ENCODE measurements at places on chromosomes 3 and 15.

- no peak for DNase-seq
Observed at GRCh38 chr3:174651951-174652350, 207.2 kb upstream of the NAALADL2 start.

DNA sequence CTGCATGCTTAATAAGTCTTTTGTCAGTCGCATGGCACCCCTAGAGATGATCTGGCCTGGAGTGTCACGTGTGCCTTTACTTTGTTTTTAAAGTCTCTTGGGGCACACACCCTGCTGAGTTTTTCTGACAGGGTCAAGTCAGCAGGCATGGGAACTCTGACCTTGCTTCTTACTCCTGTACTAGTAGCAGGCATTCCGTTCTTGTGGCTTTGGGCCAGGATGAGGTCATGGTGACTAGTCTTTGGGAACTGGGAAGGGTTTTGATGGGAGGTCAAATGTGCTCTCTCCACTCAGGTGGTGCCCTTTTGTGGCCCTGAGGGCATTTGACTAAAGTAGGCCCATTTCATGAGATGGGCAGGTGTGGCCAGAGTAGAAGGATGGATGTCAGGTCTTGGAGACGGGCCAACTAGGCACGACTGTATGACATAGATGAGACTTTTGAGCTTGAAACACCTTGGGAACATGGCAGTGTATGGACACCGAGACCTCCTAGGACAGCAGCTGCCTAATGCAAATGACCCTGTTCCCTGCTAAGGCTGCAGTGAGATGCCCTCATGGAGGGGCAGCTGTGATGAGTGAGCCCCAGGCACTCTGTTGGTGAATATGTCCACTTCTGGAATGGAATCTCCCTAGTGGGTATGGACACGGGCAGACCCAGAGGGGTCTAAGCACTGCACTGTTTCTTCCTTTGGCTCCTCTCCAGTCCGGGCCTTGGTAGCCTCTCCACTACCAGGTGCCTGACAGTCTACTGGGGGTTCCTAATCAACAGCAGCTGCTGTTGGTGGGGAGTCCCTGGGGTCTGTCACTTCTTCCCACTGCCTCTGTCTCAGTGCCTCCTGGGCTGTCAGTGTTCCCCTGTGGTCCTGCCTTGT lies 16.4 kb downstream of the SRPRB start:
- peak; percentile 16 for DNase-seq

GRCh38 chr3:58462829-58463180 lies 29.1 kb upstream of the KCTD6 start:
- peak; percentile 20 for DNase-seq

- DNase-seq = no peak
Observed at GRCh38 chr3:149833241-149833640, 20.2 kb downstream of the RNF13 start.

- DNase-seq = no peak
Observed at GRCh38 chr15:40438712-40439111, 2.0 kb upstream of the BAHD1 start.

- DNase-seq = no peak
Observed at GRCh38 chr3:12963231-12963896, 109.9 kb downstream of the IQSEC1 start.

GRCh38 chr15:85044251-85044853 lies 62.7 kb downstream of the PDE8A start:
- peak; percentile 58 for DNase-seq

- DNase-seq = no peak
Observed at GRCh38 chr3:89145995-89146394, 38.6 kb downstream of the EPHA3 start.

GRCh38 chr15:65365229-65365628 lies 12.6 kb downstream of the IGDCC3 start:
- no peak for DNase-seq

DNA sequence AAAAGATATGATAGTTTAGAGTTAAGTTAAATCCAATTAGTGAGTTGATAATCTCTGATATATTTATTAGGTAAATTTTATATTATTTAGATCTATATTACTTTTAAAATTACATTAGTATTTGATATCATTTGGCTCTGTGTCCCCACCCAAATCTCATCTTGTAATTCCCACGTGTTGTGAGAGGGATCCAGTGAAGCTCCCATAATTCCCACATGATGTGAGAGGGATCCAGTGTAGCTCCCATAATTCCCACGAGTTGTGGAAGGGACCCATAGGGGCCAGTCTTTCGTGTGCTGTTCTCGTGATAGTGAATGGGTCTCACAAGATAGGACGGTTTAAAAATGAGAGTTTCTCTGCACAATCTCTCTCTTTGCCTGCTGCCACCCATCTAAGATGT lies 1183.6 kb downstream of the NSUN3 start:
- DNase-seq = no peak

DNA sequence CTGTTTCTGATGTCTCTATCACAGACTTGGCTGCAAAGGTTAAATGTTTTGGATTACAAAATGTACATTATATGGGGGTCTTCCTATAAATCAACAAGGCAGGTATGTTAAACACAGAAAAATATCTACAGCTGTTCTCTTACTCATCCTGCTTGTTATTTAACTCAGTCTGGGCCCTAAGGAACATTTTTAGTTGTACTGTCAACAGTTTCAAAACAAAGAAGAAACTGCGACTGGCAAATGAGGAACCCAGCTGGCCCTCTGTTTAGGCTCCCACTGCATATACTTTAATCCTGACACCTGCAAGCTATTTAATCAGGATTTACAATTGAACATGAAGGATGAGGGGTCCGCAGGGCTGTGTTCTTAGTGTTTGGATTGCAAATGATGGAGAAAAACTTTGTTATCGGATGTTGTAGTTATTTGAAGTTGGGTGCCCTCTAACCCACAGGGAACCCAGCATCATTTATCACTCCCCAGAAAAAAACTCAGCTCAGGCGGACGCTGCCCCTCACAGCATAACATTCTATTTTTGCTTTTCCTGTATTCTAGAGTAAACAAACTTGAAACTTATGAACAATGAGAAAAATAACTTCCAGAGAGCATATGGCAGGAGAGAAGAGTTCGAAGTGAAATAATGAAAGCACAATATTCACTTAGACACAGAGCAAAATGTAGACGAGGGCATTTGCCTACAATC lies 91.2 kb downstream of the POLR2M start:
- no peak for DNase-seq

DNA sequence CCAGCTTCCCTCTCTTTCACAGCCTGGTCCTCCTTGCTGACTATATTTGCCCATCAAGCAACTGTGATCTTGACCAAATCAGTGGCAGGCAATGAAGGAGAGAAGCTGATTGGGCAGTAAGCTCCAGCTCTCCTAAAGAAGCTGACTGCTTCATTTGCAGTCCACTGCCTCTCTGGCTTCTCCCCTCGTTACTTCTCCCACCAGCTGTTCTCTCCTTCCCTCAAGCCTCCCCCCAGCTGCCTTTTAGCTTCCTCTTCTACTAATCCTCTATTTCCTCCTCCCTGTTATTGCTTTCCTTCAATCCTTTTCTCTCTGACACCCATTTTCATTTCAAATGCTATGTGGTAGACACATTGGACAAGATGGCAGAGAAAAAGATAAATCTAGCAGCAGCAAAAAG lies 474.7 kb upstream of the UBE2E2 start:
- no peak for DNase-seq

DNA sequence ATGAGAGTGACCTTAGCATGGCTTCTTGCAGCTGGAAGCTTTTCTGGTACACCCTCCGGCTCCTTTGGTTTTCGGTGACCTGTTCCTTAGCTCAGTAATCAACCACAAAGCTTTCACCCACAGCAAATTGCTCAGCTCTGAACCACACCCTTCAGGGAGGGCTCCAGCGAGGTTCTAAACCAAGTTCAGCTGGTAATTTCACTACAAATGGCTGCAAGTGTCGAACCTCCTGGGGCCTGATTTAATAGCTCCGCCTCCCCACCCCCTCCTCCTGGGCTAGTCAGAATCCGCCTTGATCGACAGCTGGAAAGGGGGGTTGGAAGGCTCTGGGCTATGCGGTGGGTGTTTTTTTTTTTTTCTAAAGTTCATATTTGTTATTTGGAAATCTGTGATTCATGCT lies 150.9 kb upstream of the MCTP2 start:
- DNase-seq = no peak

DNA sequence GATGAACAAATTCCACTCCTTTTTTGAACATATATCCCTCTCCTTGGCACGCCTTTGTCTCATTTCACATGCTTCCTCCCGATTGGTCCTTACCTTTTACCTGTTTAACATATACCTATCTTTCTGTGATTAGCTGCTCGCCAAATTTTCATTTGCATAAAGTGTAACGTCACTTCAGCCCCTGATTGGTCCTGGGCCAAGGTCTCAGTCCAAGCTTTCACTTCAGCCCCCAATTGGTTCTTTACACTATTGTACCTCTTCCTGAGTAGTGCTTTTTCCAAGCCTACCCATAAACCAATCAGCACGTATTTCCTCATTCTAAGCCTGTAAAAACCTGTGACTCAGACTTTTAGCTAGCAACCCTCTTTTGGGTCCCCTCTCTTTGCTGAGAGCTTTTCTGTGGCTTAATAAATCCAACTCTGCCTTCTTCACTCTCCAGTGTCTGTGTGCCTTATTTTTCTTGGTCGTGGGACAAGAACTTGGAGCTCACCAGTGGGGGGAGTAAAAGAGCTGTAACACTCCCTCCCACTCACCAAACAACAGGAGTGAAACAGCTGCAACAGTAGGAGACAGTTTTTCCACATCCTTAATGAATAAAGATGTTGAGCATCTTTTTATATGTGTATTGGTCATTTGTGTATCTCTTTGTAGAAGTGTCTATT lies 584 bp upstream of the XCR1 start:
- DNase-seq = no peak

GRCh38 chr3:16423947-16424673 lies 89.4 kb downstream of the RFTN1 start:
- DNase-seq = no peak

GRCh38 chr3:134360046-134360445 lies 14.2 kb downstream of the AMOTL2 start:
- no peak for DNase-seq

- no peak for DNase-seq
Observed at GRCh38 chr3:113214917-113215595, 3.7 kb downstream of the BOC start.

DNA sequence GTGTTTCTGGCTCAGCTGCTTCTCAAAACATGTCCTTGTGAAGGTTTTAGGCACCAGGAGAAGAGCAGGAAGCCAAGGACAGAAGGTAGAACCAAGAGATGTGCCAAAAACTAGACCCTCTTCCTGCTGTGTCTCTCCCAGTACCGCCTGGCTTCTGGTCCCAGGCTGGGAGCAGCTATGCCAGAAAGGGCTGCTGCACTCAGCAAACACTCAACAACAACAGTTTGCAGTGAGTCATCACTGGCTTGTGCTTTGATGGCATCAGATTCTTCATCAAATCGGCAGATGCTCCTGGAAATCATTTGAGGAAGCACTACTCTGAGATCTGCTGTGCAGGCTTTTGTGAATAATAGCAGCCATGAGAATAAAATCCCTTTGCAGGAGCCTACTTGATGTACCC lies 63.2 kb downstream of the DGKG start:
- DNase-seq = no peak

DNA sequence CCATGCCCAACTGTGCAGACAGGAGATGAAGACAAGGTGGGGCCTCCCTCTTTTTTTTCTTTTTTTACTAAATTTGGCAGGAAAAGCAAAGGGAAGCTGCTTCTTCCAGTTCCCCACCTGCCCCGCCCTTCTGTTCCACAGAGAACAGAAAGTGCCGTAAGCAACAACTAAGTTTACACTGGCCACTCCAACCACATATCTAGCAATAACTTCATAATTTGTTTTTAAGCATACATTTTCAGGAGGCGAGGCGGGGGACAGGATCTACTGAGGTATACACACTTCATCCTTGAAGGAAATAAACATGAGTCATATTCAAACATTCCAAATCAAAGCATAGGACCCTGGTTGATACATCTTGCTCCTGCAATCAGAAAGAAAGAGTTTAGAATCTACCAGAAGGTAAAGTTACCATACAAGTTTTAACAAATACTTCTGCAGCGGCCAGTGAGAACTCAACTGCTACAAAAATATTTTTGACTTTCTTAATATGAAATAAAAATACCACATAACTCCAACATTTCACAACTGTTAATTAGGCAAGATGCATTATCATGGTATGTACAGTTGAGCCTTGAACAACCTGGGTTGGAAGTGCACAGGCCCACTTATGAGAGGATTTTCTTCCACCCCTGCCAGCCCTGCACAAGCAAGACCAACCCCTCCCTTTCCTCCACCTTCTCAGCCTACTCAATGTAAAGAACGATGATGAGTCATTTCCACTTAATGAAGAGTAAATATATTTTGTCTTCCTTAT lies 50.7 kb downstream of the FOXP1 start:
- no peak for DNase-seq

- DNase-seq = no peak
Observed at GRCh38 chr3:100912976-100913545, 80.2 kb downstream of the ABI3BP start.

- DNase-seq = peak; percentile 87
Observed at GRCh38 chr15:69394556-69395282, 19.4 kb upstream of the KIF23 start.

DNA sequence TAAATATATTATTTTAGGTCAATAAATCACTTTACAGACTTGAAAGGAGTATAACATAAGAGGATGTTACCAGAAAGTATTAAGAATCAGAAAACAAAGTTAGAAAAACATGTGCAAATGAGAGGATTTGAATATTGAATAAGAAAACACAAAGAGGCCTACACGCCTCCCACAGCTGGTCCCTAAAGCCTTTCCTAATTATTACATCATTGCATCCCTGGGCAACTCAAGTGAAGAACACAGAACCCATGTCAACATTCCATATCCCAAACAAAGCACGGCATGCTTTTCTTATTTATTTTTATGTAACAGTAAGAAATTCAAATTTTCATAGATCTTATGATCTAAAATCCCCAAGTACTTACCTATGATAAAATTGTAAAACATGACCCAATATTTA lies 61.2 kb downstream of the HERC1 start:
- DNase-seq = no peak

DNA sequence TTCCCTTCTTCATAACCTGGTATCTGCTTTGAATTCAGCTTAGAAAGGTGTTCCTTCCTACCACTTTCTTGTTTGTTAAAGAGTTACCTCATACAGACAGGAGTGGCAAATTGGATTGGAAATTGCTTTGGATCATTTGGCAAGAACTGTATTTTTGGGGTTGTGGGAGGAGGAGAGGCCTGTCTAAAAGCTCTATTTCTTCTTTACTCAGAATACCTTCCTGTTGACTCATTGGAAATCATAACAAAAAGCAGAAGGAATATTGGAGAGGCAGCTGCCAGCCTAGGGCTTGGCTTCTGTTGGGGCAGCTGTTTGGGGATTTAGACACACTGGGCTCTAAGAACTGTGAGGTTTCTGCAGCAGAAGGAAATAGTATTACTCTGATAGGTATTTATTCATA lies 14.2 kb downstream of the IQGAP1 start:
- DNase-seq = no peak

DNA sequence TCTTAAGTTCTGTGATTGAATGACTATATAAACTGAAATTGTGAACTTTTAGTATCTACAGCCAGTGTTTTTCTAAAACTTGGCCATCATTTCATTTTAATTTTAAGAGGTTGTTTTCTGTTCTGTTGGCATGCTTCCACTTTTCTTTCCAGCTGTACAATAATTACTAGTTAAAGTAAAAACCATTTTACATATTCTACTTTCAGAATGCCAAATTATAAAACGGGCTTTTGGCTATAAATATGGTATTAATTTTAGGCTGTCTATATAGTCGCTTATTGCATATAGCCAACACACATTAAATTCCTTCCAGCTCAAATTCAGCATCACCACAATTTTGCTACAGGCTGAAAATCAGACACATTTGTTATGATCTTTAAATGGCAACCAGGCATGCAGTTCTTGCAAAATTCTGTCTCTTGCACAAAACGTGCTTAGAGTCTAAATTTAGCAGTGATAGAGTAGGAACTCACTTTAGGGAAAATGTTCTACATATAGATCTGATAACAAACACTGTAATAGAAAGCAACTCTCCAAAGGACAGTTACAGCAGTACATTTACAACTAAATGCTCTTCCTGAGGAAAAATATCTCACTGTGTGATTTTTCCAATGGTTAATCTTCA lies 81.1 kb downstream of the BTD start:
- DNase-seq = no peak

All from SK-N-DZ (cell line).